ENCODE measurements at places on chromosomes 7 and 10.

DNA sequence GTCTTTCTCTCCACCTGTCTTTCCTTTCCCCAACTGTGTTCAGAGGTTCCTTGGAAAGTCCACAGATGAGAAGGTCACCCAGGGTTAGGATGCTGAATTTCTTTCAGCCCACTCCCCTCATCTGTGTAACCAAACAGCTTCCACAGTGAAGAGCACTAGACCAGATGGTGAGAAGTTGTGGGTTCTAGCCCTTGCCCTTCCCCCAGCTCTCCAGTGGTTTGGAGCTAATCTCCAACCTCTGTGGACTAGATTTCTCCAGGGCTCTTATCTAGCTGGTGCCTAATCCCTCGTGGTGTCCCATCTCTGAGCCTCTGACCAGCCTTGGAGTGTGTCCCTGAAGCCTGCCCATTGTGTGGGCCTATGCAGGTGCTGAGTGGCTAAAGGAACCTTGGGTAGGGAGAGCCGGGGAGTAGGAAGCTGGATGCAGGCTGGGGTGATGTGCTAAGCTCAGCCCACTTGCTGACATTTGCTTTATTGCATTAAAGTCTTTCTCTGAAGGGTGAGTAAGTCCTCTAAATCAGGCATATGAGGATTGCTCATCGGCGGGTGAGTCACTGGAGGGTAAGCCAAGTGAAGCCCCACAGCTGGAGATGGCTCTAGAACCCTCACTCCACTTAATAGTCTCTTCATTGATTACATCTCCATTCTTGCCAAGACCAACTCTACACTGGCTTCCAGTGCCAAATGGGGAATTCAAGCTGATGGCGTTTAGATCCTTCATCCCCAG is 14.9 kb downstream of the DUSP5 start:
- no peak for DNase-seq

- no peak for DNase-seq
Measured at GRCh38 chr10:72276013-72276387, 2.3 kb downstream of the DDIT4 start.

GRCh38 chr10:5434017-5434753 is 21.8 kb downstream of the NET1 start:
- DNase-seq, result no peak

DNA sequence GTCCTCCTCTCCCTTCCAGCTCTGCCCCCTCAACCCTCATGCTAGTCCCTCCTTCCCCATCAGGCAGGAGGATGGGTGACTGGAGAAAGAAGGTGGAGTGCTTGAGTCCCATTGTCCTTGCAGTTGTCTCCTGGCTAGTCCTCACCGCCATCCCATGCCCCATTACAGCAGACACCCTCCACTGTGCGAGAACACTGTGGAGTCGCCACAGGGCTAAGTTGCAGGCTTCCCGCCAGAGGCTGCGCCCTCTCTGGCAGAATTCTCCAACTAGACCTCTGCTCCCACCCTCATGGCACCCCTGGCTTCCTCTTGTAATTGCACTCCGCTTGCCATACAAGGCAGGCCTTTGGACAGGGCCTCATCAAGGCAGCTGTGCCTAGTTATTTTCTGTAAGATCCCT is 3.1 kb downstream of the GIMAP2 start:
- no peak for DNase-seq

DNA sequence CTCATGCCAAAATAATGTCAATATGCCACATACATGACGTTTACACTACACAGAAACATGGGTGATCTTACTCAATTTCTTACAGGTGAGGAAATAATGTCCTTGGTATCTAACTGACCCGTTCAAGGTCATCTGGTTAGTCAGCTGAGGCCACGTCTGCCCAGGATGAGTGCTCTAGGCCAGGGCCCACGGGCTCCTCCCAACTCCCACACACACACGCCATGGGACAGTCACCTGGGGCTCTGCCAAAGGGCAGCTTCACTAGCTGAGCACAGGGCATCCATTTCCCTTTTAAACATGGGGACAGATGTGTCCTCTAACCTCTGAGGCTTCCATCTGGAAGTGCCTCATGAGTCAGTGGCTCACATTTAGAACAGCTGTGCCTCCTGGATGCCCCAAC is 123.9 kb downstream of the TNS3 start:
- peak; percentile 82 for DNase-seq

GRCh38 chr7:101555269-101555920 is 73.7 kb downstream of the MYL10 start:
- DNase-seq, result no peak

Data from AG09319 (cell line).